Body of pancreas (tissue), 4 donors: ENCODE measurements at places on chromosomes 6 and 20.

GRCh38 chr6:84774985-84775284 lies 10.5 kb upstream of the TBX18 start:
- no peak for DNase-seq

- DNase-seq: no peak
These were observed 63.4 kb downstream of the ARID1B start for GRCh38 chr6:156840606-156841005.

DNA sequence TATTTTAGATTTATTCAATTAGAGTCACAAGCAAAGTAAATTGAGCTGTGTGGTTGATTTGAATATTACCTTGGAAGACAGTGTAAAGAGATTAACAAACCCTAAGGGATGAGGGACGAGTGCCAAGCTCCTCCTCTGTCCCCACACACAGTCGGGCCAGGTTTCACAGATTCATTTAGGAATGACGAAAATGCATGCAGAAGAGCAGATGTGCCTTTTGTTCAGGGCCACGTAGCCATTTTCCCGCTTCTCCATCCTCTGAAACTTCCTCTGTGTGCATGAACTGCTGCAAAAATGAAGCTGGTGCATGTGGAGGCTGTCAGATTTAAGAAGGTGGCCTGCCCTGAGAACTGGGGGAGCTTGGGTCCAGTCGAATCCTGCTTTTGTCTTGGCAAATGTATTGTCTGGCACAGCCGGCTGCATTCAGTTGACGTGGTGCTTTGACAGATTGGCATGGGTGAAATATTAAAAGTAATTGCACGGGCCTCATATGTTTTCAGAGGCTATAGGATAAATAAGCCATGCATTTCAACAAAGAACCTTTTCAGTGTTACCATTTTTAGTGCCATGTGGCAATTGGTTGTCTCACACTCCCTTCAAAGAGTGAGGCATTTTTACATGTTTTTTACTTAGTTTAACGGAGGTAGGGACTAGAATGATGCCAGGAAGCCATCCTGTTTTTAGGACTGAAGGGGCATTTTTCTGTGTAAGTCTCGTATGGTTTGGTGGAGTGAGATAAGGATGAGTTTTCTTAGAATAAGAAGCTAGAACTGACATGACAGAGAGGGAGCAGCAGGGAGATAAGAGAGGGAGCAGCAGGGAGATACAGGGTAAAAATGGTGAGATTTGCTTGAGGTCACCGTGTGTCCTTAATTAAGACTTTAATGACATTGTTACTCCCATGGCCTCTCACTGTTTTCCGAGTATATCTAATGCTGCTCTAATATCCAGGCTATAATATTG lies 361.1 kb downstream of the NRN1 start:
- DNase-seq: no peak

GRCh38 chr20:5156675-5157448 lies 30.1 kb downstream of the CDS2 start:
- no peak for DNase-seq

DNA sequence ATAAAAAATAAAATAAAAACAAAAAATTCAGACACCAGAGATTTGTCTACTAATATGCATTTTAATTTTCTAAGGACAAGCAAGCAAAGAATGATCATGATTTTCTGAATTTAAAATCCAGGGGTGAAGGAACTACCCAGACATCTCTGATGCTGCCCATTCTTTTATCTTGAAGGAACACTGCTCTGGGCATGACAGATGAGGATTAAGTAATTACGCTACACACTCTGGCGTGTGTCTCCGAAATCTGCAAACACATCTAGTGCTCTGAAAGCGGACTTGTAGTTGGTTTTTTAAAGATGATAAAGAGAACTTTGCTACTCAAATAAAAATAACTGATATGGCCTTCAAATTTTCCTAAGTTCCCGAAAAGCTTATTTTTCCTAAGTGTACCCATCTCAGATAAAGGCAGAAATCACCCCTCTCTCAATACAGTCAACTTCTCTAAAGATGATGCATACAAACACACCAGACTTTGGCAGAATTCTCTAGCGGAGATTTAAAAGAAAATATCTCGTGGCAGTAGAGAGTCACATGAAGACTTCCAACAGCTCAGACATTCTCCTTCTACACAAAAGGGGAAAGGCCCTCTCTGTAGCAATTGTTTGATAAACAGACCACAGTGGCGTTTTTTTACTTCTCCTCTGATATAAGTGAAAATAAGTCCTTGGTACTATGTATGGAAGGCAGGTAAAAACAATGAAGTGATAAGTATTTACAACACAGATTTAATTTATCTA lies 133.8 kb downstream of the BACH2 start:
- DNase-seq: no peak

GRCh38 chr6:12313306-12313991 lies 23.3 kb downstream of the EDN1 start:
- DNase-seq: no peak

GRCh38 chr6:134707342-134708031 lies 242.4 kb downstream of the ALDH8A1 start:
- DNase-seq: peak; percentile 83

- no peak for DNase-seq
These were observed 14.2 kb downstream of the SLC23A2 start for GRCh38 chr20:4987130-4987529.

- DNase-seq: peak; percentile 35
These were observed 149.0 kb upstream of the FUT9 start for GRCh38 chr6:95866732-95867131.

- no peak for DNase-seq
These were observed 6.1 kb downstream of the EZR start for GRCh38 chr6:158813032-158813431.

DNA sequence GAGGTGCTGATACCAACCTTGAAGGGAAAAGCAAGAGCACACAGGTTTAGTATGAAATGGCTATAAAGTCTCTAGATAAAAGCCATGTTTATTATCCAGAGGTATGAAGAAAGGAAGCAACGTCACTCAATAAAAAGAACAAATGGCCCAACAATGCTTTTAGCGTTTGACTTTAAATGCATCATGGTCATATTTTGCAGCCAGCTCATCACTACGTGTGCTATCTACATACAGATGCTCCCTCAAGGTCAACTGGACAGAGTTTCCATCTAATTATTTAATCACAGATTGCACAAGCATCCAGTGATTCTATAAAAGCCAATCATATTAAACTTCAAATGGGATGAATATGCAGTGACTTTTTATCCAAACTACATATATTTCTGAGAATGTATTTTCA lies 127.6 kb upstream of the SYNDIG1 start:
- DNase-seq: no peak

DNA sequence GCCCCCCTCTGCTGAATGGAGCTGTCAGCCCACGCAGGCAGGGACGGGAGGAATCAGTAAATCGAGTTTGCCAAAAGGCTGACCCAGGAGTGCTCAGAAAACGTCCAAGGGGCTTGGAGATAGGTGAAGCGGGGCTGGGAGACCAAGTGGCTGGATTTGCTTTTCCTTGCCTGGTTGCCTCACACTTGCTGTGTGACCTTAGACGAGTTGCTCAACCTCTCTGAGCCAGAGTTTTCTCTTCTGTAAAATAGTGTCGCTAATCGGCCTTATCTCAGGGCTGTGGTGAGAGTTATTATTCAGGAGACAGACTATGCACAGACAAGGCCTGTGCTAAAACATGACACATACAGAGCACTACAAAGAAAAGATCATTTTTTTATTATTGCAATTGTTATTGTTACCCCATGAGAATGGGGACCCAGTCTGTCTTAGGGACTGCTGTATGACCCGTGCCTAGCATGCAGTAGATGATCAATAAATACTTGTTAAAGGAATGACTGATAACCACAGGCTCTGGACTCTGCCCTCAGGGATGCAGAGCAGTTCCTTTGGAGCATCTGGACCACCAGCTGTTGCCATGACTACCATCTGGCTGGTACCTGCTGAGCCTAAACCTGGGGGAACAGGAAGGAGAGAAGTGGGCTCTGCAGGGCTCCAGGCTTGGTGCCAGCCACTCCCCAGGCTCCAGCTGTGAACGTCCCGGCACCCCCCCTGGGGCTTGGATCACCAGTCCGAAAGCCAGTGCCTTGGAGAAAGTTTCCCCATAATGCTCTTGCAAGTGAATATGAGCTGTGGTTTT lies 901 bp downstream of the KCNK15 start:
- DNase-seq: peak; percentile 37

DNA sequence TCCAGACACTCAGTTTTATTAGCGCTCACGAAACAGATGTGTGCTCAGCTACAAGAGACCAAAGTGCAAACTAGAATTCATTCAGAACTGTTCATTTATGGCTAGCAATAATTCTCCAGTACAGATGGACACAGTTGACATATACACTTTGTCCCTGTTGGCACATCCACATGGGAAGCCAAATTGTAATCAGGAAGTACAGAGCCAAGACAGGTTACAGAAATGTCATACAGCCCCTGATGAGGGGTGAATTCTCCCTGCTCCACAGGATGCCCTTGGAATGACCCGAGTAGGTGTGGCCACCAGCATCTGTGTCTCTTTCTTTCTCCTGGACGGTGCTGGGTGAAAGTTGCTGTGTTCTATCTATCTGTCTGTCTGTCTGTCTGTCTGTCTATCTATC lies 7.6 kb downstream of the DHX35 start:
- DNase-seq: no peak

DNA sequence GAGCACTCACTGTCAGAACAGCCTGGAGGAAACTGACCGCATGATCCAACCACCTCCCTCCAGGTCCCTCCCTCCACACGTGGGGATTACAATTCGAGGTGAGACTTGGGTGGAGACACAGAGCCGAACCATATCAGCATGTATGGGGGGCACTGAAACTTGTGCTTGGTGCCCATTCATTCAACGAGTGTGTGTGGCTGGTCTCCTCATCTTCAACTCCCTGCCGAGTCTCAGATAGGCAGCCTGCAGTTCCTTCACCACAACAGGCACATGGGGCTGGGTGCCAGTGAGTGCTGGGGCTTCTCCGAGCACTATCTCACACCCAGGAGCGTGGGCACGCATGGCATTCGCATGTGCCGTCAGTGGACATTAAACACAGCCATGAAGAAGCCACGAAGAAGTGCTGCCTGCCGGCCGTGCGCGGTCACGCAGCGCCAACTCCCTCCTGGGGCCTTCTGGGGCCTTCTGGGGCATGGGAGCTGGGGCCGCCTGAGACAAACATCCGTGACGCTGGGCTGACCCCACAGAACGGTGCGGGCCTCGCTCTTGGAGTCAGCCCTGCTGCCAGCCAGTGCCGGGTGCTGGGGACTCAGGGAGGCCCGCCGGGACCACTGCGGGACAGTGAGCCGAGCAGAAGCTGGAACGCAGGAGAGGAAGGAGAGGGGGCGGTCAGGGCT lies 714 bp upstream of the RTEL1 start:
- DNase-seq: no peak

GRCh38 chr20:38863024-38863851 lies 57.7 kb downstream of the PPP1R16B start:
- DNase-seq: no peak

GRCh38 chr6:90645634-90646033 lies 58.8 kb upstream of the MAP3K7 start:
- no peak for DNase-seq

GRCh38 chr6:116309657-116310056 lies 29.9 kb upstream of the TSPYL1 start:
- DNase-seq: no peak

- no peak for DNase-seq
These were observed 40.7 kb downstream of the PREX1 start for GRCh38 chr20:48786951-48787705.
